ENCODE measurements at places on chromosomes 4 and X.

GRCh38 chr4:38138363-38138762, 178.2 kb downstream of the PTTG2 start:
- no peak for DNase-seq

DNA sequence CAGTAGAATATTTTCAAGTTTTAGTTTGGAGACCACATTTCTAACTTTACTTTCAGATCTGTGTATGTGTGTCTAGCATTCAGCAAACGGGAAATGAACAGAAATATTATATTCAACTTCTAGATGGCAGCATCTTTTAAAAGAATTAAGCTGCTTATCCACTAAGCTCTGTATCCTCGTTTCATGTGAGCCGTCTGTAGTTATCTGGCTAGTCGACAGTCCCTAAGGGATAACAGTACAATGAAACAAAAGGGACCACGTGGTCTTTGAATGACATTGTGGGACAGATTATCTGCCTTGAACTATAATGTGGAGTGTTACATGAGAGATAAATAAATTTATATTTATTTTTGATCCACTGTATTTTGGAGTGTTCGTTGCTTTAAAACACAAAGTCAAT, 35.8 kb upstream of the PRSS12 start:
- no peak for DNase-seq

- no peak for DNase-seq
Observed at GRCh38 chrX:39397561-39398199, 596.4 kb downstream of the MID1IP1 start.

GRCh38 chr4:42142591-42142990, 9.9 kb downstream of the BEND4 start:
- DNase-seq = no peak

DNA sequence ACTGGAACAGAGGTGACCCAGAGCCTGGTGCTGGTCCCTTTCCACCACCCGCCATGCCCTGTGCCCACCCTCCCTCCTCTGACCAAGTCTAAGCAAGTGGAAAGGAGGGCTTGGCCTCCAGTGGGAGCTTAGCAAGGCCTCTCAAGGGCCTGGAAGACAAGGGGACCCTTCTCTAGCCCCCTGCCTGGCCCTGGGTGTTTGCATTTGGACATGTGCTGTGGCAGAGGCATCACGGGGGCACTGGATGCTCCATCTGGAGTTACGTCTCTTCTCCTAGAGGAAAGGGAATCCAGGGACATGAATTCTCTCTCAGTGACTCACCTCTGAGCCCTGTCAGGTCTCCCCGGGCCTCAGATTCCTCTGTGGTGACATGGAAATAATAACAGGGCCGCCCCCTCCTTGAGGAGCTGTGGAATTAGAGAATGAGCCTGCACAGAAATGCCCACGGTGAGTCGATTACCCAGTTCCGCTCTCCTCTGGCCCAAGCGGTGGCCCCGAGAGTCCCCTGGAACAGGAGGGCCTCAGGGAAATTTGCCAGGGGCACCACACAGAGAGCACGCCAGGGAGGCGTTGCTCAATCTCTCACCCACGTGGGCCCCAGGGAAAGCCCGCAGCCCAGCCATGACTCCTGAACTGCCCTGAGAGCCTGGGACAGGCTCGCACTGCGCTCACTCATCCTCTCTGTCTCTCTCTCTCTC, 189.6 kb downstream of the BCOR start:
- DNase-seq = no peak

GRCh38 chrX:39477762-39478120, 620.0 kb downstream of the BCOR start:
- DNase-seq = peak; percentile 25
